Naive B cell (primary cell): ENCODE measurements at places on chromosomes 5 and 9.
A peak's percentile ranks its signal among the peaks of the same experiment; 100 is the strongest.

DNA sequence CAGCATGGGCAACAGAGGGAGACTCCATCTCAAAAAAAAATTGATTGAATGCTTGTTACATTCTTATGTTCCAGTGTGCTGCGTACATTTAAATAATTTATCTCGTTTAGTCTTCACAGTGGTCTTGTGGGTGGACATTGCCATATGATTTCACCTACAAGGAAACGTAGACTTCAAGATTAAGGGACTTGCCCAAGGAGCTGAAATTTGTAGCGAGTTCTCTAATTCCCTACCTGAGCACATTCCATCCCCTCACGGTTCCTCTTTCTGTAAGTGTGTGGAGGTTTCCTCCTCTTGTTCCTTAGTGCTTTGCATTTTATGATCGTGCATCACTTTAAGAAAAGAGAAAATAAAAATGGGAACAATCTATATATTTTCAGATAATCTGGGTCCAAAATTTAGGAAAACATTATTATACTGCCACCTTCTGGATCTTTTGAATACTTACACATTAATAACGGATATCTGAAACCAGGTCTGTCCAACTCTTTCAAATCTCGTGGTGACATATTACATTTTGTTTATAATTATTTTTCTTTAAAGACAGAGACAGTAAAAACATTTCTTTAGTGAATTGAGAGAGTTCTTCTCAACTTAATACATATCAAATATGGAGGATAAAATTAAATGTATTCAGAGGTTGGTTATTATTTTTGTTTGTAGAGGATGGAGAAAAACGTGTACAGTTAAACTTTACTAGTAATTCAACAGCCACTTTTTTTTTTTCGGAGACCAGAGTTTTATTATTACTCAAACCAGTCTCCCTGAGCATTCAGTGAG is 29.9 kb upstream of the C7 start:
- DNase-seq = no peak

GRCh38 chr9:133224762-133225161 is 15.7 kb upstream of the OBP2B start:
- no peak for DNase-seq

DNA sequence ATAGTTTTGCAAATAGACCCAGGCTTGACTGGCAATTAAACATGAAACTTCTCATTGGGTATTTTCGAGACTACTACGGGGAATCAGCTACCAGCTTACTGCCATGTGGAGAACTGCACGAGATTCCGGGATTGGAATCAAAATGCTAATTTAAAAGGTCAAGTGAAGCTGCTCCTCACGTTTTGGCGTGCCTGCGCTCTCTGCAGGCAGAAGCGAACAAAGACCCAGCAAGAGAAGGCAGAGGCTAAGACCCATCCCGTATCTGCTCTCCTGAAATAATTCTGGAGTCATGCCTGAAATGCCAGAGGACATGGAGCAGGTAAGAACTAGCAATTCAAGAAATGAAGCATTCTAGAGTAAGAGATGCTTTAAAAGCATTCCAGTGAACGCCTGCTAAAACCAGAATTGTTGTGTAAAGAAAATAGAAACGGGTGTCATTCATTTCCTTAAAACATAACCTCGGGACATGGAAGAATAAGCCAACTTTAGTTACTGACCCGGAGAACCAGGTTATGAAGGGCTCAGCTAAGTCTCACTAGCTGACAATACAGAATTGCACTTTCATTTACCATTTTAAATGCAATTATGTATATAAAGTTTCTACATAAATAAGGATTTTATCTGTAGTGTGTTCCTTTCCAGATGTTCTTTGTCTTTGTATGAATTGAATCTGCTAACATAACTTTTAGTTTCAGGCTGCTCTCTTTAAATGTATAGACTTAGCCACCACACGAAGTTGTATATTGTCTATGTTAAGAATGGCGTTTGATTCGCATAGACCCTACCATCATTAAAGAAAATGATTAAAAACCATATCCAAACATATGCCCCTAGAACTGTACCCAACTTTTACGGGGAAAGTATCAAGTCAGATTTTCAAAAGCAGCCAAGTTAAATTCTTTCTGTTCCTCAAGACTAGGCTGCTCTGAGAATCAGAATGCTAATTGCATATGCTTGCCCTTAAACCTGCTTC is 2.0 kb upstream of the MAT2B start:
- DNase-seq = peak; percentile 21

GRCh38 chr5:87138091-87138805 is 129.4 kb upstream of the RASA1 start:
- DNase-seq = no peak

GRCh38 chr9:124231095-124231737 is 26.5 kb upstream of the NEK6 start:
- DNase-seq = no peak

DNA sequence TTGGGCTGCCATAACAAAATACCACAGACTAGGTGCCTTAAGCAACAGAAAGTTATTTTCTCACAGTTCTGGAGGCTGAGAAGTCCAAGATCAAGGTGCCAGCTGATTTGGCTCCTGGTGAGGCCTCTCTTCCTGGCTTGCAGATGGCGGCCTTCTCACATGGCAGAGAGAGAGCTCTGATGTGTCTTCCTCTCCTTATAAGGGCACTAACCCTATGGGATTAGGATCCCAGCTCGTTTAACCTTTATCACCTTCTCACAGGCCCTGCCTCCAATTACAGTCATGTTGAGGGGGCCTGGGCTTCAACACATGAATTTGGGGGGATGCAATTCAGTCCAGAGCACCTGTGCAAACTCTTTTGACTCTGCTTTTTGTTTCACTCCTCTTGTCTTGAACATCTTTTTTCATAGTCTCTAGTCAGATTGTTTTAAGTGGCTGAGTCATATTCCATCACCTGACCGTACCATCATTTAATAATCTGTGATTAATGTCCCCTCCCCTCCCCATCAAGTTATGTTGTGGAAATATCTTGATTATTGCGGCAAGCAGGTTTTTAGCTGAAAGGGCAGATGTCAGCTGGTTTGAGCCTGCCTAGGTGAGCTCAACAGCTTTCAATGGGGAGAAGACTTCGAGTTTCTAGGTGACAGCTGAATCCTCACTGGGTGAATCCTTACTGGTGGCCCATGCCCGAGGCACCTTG is 61.8 kb downstream of the NDFIP1 start:
- no peak for DNase-seq

- no peak for DNase-seq
These were observed 4.5 kb upstream of the MSMP start for GRCh38 chr9:35758475-35759050.

GRCh38 chr9:126000731-126001580 is 253.8 kb downstream of the PBX3 start:
- no peak for DNase-seq

DNA sequence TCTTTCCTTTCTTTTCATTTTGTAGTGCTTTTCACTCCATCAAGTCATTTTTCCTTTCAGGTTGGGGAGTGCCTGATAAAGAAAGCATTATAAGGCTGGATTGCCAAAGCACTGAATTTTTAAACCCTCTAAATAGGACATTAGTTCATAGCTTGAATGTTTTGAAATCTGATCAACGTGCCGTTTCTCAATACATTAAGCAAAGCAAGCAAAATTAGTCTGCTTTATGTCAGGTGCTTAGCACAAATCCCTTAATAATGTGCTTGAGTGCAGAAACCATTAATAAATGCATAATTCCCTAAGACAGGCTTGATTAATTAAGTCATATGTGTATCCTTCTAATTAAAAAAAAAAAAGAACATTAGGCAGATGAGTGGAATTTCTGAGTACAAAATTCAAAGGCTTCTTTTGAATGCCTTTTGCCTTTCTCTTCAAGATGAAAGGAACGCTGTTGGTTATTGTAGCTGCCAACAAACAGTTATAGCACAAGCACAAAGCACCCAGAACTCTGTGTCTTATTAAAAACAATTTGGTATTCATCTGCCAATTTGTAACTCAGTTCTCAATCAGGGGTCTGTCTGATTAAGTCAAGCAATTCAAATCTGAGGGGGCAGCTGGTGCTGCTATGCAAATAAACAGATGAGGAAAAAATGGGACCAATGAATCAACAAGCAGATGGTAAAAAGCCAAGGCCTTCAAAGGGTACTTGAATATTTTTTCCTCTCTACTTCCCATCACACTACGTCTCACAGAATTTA is 233.7 kb downstream of the TLE1 start:
- DNase-seq = no peak

- no peak for DNase-seq
These were observed 35.9 kb upstream of the IRX4 start for GRCh38 chr5:1918488-1919208.

- no peak for DNase-seq
These were observed 73.2 kb downstream of the MRPL36 start for GRCh38 chr5:1726469-1726865.

GRCh38 chr5:133081036-133081435 is 29.2 kb downstream of the HSPA4 start:
- DNase-seq = no peak

GRCh38 chr9:134887219-134887618 is 6.6 kb downstream of the FCN2 start:
- no peak for DNase-seq

DNA sequence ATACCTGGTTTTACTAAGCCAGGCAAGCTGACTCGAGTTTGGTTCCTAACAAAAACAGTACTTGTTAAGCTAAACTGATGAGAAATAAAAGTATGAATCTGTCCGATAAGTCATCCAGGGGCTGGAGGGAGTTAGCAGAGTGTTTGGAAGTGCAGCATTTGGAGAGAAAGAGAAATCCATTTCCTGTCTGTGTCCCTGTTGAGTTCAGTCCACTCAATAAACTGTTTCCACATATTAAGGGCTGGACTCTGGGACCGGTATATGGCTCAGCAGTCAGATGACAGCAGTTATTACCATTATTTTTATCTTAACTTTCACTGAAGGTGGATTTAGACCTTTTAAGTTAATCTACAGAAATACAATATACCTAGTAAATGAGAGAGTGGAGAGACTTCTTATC is 130.6 kb upstream of the ADRA1B start:
- DNase-seq = no peak

GRCh38 chr5:11047030-11047429 is 286.0 kb upstream of the DAP start:
- no peak for DNase-seq

- no peak for DNase-seq
These were observed 173.0 kb downstream of the MAST4 start for GRCh38 chr5:66769030-66769733.

DNA sequence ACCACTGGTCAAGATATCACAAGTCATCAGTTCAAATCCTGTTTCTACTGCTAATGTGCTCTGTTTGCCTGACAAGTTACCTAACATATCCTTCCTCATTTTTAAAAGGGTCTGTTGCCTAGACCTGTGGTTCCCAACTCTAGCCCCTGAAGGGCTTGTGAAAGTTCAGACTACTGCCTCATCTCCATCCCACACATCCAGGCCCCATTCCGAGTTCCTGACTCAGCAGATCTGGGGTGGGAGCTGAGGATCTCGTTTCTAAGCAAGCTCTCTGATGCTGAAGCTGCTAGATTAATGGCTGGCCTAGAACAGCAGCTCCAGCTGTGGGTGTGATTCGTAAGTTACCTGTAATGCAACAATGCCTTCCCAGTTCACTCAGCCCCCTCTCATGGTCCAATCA is 32.5 kb downstream of the S1PR3 start:
- no peak for DNase-seq

DNA sequence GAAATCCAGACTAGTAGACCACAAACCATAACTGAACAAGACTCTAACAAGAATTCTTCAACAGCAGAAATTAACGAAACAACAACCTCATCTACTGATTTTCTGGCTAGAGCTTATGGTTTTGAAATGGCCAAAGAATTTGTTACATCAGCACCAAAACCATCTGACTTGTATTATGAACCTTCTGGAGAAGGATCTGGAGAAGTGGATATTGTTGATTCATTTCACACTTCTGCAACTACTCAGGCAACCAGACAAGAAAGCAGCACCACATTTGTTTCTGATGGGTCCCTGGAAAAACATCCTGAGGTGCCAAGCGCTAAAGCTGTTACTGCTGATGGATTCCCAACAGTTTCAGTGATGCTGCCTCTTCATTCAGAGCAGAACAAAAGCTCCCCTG is 68.6 kb downstream of the VCAN start:
- no peak for DNase-seq

GRCh38 chr9:76758476-76758875 is 5.8 kb upstream of the PCA3 start:
- no peak for DNase-seq

DNA sequence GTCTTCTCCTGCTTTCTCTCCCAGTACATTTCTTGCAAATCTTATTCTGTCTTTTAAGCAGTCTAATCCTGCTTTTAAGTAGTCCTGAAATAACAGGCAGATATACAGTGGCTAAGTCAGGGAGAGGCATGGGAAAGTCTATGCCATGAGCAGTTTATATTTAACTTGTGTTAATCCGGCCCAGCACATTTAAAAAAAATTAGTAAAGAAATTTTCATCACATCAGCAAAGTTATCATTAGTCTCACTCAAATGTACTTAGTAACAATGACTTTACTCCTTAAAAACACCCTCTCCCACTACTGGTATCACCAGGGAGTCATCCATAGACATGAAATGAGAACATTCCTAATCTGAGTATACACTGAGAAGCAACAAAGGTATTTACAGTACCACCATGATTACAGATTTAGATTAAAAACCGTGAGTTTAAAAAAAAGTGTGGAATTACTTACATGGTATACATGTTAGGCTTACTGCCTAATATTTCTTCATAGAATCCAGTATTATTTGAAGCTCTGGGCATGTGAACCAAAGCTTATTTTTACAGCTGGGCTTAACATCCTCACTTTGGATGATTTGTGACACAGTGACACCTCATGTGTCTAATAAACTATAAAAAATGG is 75.9 kb upstream of the DAB2 start:
- no peak for DNase-seq

GRCh38 chr5:5409151-5409810 is 13.2 kb upstream of the ICE1 start:
- DNase-seq = no peak

- no peak for DNase-seq
These were observed 106.2 kb downstream of the FSTL4 start for GRCh38 chr5:133506181-133506580.
